Central memory CD8-positive, alpha-beta T cell (primary cell): ENCODE measurements at places on chromosomes 11 and 22.

- DNase-seq, result no peak
Observed at GRCh38 chr11:121231576-121232278, 60.8 kb upstream of the SC5D start.

GRCh38 chr22:38236786-38237185, 35.0 kb downstream of the MAFF start:
- no peak for DNase-seq

DNA sequence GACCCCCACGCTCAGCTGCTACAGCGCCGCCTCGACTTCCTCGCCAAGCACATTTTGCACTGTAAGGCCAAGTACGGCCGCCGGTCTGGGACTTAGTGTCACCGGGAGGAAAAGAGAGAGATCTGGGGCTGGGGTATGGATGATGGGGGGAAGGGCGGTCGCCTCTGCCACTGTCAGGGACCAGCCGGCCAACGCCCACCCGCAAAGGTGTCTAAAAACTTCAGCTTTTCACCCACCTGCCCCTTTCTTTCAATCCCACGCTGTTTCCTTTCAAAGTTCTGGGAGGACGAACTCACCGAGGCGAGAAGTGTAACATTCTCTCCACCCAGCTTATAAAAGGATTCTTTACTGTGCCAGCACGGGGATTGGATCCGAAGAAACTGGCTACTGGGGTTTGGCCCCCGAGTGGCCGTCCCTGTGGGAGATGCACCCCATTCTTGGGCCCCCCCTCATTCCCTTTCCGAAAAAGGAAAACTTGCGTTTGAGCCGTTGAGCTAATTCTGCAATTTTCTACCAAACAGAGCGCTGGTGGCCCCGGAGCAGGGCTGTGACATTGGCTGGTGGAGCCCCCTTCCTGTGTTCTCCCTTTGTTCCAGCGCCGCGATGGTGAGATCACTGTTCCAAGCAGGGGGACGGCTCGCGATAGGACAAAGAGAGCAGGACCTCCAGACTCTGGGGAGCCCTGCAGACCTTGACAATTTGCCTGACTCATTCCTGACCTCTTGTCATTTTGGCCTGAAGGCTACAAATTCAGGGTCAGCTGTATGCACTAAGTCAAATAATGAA, 1.8 kb downstream of the FJX1 start:
- no peak for DNase-seq

DNA sequence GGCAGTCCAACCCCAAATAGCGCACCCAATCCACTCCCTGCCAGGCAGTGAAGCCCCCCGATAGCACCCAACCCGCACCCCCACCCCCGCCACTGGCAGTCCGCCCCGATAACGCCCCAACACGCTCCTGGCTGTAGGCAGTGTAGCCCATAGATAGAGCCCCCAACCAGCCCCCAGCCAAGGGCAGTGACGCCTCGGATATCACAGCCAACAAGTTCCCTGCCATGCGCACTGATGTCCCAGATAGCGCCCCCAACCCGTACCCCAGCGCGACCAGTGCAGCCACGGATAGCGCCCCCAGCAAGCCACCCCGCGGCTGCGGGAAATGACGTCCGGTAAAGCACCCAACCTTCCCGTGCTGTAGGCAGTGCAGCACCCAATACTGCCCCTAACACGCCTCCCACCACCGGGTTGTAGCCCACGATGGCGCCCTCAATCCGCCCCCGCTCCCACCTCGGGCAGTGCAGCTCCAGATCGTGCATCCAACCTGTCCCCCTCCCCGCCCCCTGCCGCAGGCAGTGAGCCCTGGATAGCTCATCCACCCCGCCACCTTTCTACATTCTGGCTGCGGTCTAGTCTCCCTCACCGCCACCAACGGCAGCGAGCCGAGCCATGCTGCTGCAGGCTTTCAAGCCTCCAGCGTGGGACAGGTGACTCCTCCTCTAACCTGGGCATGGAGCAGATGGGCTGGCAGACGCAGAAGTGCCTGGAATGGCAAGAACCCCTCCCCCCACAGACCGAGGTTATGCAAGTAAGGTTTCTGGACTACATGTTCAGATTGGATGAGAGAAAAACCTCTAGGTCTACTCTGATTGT, 625 bp downstream of the RFPL2 start:
- DNase-seq, result no peak

GRCh38 chr11:122836916-122837315, 1.4 kb upstream of the CRTAM start:
- DNase-seq, result no peak

DNA sequence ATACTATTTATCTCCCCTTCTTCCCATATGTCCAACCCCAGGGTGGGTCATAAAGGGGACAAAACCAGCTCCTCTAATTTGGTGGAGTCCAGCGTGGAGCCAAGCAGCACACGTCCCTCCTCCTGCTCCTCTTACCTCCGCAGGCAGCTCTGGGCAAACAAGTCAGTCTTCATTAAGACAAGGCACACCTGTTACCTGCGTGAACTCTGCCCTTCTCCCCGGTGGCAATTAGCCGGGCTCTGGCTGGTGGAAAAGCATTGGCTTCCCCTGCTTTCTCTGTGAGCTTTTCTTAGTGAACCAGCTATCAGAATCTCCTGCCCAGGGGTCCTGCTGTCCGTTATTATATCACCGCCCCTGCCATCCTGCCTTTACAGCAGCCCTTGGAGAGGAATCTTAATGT, 418.7 kb upstream of the CADM1 start:
- no peak for DNase-seq

DNA sequence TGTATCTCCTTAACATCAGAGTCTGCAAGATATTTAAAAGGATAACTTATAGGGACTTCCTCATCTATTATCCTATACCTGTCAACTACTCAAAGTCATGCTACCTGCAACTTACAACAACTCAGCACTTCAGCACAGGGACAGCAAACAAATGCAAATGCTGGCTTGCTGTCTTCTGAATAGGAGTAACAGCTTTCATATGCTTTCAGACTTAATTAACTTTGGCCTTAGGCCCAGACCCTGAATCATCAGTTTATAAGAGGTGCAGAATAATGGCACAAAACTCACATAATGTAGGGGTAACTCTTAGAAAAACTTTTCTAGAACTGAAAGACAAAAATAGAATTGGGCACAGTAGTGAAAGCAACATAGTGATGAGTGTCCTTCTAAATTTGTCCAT, 953.4 kb downstream of the DLG2 start:
- no peak for DNase-seq

GRCh38 chr11:95443386-95443785, 212.4 kb upstream of the SESN3 start:
- DNase-seq, result no peak

DNA sequence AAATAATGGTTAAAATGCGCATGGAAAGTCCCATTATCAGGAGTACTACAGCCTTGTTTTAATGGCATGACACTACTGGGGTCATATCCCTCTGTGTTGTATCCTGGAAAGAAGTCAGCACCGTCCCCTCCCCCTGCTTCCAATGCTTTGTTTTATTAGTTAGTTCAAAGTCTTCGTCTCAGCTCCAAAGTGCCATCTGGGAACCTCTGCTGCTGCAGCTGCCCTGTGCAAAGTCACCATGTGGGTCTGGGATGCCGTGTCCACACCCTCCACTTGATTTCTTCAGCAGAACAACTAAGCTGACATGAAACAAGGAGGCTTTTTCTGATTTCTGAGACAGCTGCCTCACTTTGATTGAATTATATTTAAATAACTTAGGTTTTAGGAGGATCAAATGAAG, 29.5 kb upstream of the NCAM1 start:
- DNase-seq, result no peak

GRCh38 chr11:126124231-126124661, 61.6 kb upstream of the CDON start:
- DNase-seq, result no peak

DNA sequence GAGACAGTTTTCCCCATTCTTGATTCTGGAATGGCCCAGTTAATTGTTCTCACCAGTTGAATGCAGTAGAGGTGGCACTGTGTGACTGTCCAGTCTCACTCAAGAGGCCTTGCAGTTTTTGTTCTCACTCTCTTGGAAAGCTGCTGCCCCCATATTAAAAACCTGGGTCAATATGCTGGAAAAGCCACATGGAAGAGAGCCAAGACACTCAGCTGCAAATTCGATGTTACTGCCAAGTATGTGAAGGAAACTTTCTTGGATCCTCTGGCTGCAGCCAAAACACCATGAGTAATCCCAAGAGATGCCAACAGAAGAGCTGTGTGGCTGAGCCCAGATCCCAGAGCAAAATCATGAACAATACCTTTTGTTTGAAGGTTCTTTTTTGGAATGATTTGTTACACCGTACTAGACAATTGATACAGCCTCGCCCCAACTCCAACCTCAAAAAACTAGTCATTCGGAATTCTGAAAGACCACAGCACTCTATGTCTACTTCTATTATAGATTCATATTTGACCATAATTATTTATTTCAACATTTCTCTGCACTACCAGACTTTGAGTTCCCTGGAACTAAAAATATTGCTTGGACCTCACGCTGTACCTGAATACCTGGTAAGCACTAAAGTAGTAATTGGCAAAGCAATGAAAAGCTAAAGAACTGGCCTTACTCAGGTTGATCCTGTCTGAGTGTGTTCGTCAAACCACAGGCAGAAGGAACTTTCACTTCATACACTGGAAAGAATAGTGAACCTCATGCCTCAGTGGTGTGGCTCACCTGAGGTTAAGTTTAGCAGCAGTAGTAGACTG, 378.8 kb downstream of the ETS1 start:
- DNase-seq, result no peak

DNA sequence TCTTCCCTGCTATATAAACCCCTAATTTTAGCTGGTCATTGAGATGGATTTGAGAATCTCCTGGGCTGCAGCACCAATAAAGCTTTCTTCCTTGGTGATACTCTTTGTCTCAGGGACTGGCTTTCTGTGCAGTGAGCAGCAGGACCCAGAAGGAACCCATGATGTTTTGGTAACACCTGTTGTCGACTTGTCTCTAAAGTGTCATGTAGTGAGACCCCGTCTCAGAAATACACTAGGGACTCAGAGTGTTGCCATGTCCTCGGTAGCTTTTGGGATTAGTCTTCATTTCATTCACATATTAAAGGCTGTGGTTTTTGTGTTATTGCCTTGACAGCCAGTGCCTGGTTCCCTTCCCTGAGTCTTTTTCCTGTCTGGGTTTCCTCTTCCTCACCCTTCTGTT, 1078.7 kb downstream of the TBC1D22A start:
- DNase-seq, result no peak

GRCh38 chr22:27433585-27434190, 367.9 kb downstream of the MN1 start:
- no peak for DNase-seq

GRCh38 chr11:78493413-78493975, 75.9 kb upstream of the GAB2 start:
- DNase-seq, result no peak

GRCh38 chr11:86442420-86442819, 67.7 kb downstream of the CCDC81 start:
- DNase-seq, result no peak

GRCh38 chr22:38756711-38757463, 1.1 kb upstream of the SUN2 start:
- no peak for DNase-seq

- no peak for DNase-seq
Observed at GRCh38 chr11:131025020-131025419, 108.7 kb upstream of the SNX19 start.

DNA sequence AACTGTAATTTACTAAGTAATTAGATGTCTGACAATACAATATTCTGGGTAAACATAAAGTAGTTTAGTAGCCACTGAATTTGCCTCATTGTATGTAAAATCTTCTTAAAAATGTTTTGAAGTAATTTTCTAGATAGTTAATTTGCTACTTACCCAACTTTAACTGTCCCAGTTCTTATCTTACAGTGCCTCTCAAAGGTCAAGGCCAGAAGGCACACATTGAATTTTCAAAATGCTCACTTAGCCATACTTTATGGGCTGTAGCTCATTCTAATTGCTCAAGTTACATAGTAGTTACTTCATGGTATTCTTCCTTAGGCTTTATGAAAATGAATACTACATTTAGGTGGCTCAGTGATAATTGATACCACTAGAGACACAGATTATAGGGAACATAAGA, 666.6 kb downstream of the CNTN5 start:
- no peak for DNase-seq

- no peak for DNase-seq
Observed at GRCh38 chr11:70212227-70212811, 9.2 kb downstream of the FADD start.

GRCh38 chr11:66561178-66561974, 7.0 kb downstream of the CTSF start:
- no peak for DNase-seq

DNA sequence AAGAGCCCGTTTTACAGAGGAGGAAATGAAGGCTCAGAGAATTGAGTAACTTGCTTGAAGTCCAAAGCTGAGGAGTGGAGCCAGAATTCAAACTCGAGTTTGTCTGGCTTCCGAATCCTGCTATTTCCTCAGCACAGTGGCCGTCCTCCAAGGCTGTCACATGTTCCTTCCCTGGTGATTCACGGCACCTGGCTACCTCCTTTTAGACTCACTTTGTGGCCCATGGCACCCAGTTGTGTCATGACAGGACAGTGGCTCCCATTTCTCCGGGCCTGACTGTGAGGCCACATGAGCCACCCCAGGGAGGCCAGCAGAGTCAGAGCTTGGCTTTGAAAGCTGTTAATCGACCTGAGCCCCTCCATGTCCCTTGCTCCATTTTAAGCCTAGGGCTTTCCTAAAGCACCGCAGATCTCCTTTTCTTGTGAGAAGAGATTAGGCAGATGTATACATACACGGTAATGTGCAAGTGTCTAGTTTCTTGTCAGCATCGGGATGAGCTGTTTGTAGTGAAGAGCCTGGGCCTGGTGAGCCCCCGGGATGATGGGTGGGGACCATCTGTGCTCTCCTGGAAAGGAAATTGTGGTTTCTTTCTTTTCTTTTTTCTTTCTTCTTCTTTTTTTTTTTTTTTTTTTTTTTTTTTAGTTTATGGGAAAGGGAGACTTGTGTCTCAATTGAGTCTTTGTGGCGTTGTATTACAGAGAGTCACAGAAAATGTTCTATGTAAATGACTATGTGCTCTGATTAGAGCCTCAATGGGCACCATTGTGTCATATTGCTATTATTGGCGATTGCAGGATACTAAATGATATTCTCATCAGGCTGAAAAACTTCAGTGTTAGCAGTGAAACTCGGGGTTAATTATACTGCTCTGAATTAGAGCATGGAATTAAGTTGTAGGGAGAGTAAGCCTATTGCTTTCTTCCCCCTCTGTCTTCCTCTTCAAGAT, 54.8 kb downstream of the PTPRJ start:
- no peak for DNase-seq

DNA sequence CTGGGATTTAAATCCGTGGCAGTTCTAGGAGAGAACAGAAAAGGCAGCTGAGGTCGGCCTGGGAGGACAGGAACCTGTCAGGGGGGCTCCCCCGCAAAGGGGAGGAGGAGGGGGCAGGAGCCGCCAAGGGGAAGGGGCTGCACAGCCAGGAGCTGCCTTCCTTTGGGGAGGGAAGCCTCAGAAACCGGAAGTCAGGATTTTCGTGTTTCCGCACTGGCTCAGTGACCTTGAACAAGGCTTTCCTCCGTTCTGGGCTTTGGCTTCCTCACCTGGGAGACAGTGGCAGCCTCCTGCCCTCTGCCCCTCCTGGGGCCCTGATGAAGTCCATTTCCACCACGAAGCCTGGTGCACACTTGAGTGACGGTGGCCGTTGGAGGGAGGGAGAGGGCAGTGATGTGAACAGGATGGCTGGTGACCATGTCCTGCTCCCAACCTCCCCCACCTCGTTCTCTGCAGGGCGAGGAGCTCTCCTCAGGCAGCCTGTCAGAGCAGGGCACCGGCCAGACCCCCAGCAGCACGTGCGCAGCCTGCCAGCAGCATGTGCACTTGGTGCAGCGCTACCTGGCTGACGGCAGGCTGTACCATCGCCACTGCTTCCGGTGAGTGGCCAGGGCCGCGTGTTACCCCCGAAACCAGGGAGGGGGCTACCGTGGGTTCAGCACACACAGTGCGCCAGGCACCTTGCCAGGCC, 12.6 kb downstream of the MICALL1 start:
- DNase-seq, result no peak
